ENCODE measurements at places on chromosomes 7 and 10. TPM values are rescaled to one million over a fixed set of nuclear protein-coding genes. Genes with fewer than 3 reads are reported as not detected.
A peak's percentile ranks its signal among the peaks of the same experiment; 100 is the strongest.

Gene TAF6
- 71.4 TPM for total RNA-seq

Gene CACNA2D1
- 0.28 TPM for total RNA-seq

Gene CALCR
- total RNA-seq: not detected

- peak; percentile 83 for DNase-seq
Measured at GRCh38 chr10:30456266-30456665, 22.3 kb downstream of the MAP3K8 start.

DNA sequence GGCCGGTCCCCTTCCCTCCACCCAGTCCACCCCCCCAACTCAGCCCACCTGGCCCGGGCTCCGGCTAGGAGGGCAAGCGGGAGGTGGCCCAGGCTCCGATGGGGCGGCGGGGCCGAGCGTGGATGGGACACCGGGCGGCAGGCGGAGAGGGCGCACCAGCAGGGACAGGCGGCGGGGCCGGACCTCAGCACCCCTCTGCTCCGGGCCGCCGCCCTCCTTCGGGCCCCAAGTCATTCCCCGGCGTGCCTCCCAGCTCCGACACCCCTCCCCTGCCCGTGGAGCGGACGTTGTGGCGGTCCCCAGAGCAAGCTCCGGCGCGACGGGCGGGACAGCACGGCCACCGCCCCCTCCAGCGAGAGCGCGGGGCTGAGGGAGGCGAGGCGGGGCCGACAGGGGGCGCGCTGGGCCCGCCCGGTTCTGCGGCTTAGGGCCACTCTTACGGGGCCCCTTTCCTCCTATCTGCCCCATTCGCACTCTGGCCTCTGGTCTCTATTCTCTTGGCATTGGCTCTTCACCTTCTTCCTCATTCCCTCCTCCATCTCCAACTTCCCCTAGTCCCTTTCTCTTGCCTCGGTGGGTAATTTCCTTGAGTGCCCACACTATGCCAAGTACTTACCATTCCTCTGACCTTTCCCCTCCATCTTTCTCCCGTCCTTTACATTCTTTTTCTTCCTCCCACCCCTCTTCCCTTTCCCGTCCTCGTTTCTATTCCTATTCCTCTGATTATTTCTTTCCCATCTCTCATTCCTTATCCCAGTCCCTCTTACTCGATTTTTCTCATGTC lies 701 bp upstream of the GBX1 start:
- peak; percentile 67 for DNase-seq

GRCh38 chr10:1120801-1121211 lies 64.6 kb downstream of the WDR37 start:
- DNase-seq: no peak

All from activated CD8-positive, alpha-beta memory T cell treated with anti-CD3 and anti-CD28 coated beads, Interleukin-2, amount 10 ng/mL, durations not matched to agents 7 days and 5 days (primary cell).